Activated naive CD4-positive, alpha-beta T cell treated with anti-CD3 and anti-CD28 coated beads, Interleukin-2, amount 10 ng/mL, durations not matched to agents 5 hours and 36 hours (primary cell): ENCODE measurements at places on chromosomes 1 and 21. TPM values are rescaled to one million over a fixed set of nuclear protein-coding genes. Genes with fewer than 3 reads are reported as not detected.

The GBP2 gene
- 313 TPM for total RNA-seq

The BARHL2 gene
- total RNA-seq: not detected

The TSPAN1 gene
- total RNA-seq: not detected

The GRHL3 gene
- total RNA-seq: not detected

The KCNK1 gene
- 0.82 TPM for total RNA-seq

The CD5L gene
- not detected for total RNA-seq

The SELP gene
- 0.19 TPM for total RNA-seq

The AQP10 gene
- total RNA-seq: not detected

The PDE4B gene
- total RNA-seq: 49.7 TPM

The PKP1 gene
- not detected for total RNA-seq

The F13B gene
- not detected for total RNA-seq

The AMY1A gene
- total RNA-seq: not detected

The OLIG1 gene
- total RNA-seq: not detected

The RAP1GAP gene
- 0.55 TPM for total RNA-seq

The BCAR3 gene
- 0.70 TPM for total RNA-seq

The FOXD3 gene
- not detected for total RNA-seq

The SRM gene
- 68.2 TPM for total RNA-seq

The SLC19A2 gene
- 6.2 TPM for total RNA-seq

The LCE1C gene
- not detected for total RNA-seq

The CNTN2 gene
- total RNA-seq: not detected

The DLGAP3 gene
- 0.76 TPM for total RNA-seq

The MATN1 gene
- not detected for total RNA-seq

The DYNLT5 gene
- not detected for total RNA-seq

The CRYZ gene
- 13.5 TPM for total RNA-seq

The FCGR1A gene
- total RNA-seq: not detected

The SPATA21 gene
- total RNA-seq: not detected

The RGS5 gene
- total RNA-seq: 2.2 TPM

The RUNX3 gene
- total RNA-seq: 109 TPM

The TFF3 gene
- total RNA-seq: not detected

The TRABD2B gene
- total RNA-seq: not detected

The CYYR1 gene
- total RNA-seq: not detected

The BLACAT1 gene
- total RNA-seq: 0.34 TPM

The UBIAD1 gene
- 39.9 TPM for total RNA-seq

The DNAJC8 gene
- 99.0 TPM for total RNA-seq

The UBL4B gene
- not detected for total RNA-seq

The SSX2IP gene
- 14.3 TPM for total RNA-seq
